Stimulated activated naive B cell treated with anti-CD40 and anti-IgM and Interleukin-4, amounts not matched to agents 10 μg/mL and 1 μg/mL and 100 μg/mL, for 72 hours (primary cell): ENCODE measurements at places on chromosomes 7 and 10.

GRCh38 chr7:98034081-98035035 is 44.4 kb upstream of the OCM2 start:
- H3K27me3 ChIP-seq, result peaks cover 12% of the 10 kb centered on the region
- no peak for DNase-seq
- H3K4me1 ChIP-seq, result no peaks in the 10 kb centered on the region
- H3K36me3 ChIP-seq, result no peaks in the 10 kb centered on the region
- no peak overlapping the region for H3K27ac ChIP-seq
- no peak overlapping the region for H3K4me3 ChIP-seq

DNA sequence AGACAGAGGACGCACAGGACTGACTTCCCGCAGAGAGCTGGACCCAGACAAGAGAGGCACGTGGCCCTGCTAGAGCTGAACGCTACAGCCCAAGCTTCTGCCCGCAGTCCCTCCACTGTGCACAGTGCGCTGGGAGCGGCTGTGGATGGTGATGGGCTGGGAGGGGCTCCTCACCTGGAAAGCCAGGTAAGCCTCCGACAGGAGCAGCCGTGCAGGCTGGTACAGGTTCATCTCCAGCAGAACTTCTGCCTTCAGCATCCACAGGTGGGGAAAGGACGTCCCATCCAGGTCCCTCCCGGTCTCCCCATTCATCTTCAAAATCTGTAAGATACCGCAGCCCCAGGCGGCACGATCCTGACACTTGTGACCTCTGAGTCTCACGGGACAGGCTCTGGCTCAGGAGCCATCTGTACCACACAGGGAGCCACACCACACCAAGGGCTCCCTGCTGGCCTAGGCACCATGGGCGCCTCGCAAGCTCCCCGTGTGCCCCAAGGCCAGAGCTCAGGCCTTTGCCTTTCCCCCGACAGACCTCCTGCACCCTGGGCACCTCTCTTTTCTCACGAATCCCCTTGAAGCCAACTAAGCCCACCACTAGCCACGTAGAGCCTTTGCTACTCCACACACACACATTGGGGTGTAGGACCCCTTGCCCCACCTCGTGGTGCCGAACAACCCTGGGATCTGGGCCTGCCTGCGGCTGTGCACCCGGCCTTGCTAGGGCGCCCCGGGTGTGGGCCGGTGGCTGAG is 76.3 kb downstream of the CFAP46 start:
- no peak for DNase-seq
- H3K4me3 ChIP-seq, result no peak overlapping the region
- H3K27me3 ChIP-seq, result peaks cover 67% of the 10 kb centered on the region
- H3K36me3 ChIP-seq, result no peaks in the 10 kb centered on the region
- no peak overlapping the region for H3K27ac ChIP-seq

- H3K4me1 ChIP-seq, result peaks cover 6% of the 10 kb centered on the region
- DNase-seq, result no peak
- H3K27me3 ChIP-seq, result no peaks in the 10 kb centered on the region
- H3K4me3 ChIP-seq, result no peak overlapping the region
Observed at GRCh38 chr10:71995887-71996575, 31.8 kb downstream of the CHST3 start.

DNA sequence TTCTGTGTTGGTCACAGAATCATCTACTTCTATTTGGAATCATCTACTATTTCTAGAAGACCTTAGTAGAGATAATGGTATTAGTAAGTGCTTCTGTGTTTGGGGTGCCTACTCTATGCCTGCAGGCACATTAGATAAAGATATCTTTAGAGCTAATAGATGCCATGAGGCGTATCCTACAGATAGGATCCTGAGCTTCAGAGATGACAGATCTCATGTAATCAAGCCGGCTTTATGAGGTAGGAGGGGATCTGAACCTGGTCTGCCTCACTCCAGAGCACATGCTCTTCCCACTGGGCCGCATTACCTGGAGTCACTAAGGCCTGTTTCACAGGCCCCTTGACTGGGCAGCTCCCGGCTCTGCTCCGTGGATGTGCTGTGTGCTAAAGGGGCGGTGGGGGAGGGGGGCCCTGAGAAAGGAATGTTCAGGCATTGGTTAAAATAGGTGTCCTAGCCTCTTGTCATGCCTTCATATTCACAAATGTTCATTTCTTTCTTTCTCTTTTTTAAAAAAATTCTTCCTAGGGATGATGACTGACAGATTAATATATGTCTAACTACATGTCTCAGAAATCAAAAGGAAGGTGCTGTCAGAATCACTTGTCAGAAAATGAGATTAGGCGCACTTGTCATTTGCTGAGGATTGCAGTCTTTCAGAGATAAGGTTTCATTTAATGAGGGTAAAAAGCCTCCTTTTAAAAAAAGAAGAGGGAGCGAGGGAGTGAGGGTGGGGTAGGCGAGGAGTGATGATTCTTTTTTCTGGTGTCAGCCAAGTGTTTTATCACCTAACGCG is 458.0 kb upstream of the GALNT17 start:
- no peak overlapping the region for H3K4me3 ChIP-seq
- no peaks in the 10 kb centered on the region for H3K4me1 ChIP-seq
- peaks cover 6% of the 10 kb centered on the region for H3K36me3 ChIP-seq
- no peak overlapping the region for H3K27ac ChIP-seq
- H3K27me3 ChIP-seq, result no peaks in the 10 kb centered on the region

DNA sequence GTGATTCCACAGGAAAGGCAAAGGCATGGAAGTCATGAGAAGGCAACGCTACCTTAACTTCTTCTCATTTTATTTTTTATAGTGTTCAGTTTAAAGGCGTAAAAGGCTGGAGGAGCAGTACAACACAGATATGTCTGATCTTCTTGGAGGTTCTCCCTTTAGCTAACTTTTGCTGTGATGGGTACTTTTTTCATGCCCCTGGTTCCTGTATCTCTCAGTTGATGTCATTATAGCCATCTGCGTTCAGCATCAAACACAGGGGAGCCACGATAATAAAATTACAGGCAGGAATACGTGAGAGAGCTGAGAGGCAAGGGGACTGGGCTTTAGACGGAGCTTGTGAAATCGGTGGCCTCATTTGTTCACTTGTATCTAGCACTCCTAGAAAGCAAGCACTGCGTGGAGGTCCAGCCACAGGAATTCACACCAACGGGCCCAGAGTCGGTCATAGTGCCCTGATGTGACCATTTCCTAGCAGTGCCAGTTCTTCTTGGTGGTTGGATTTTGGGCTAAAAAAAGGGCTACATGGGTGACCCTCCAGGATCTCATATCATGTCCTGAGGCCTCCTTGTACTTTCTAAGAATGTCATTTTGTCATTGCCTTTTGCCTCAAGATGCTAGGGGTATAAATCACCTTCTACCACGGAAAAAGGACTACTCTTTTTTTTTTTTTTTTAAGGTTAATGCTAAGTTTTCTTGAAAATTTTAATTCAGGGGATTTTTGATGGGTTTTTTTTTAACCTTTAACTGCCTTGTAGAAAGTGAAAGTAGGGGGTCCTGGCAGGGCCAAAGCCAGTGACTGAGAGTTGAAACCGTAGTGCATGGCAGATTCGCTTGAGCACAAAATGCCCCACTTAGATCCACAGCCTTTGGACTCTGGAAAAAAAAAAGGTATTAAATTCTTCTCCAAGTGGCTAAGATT is 191.5 kb downstream of the CELF2 start:
- DNase-seq, result peak; percentile 41
- H3K27ac ChIP-seq, result peak overlapping the region; percentile 94
- H3K27me3 ChIP-seq, result no peaks in the 10 kb centered on the region
- peaks cover 91% of the 10 kb centered on the region for H3K36me3 ChIP-seq
- peaks cover 100% of the 10 kb centered on the region for H3K4me1 ChIP-seq

DNA sequence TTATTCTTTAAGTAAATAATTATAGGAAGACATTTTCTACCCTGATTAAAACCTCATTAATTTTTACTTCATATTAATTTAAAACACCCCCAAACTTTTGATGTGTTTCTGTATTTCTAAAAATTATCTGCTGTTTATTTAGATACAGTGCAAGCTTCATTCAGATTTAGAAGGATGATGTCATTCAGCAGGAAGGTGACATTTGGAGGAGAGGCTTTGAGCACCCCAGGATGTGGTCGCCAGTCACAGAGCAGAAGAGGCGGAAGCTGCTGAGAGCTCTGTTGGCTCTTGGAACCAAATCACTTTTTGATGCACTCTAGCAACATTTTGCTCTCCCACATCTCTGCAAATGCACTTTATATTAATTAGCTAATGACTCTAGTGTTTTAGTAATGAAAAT is 233.9 kb upstream of the CACNA2D1 start:
- H3K27me3 ChIP-seq, result no peaks in the 10 kb centered on the region
- DNase-seq, result no peak
- H3K36me3 ChIP-seq, result no peaks in the 10 kb centered on the region

GRCh38 chr10:131584287-131584686 is 272.8 kb upstream of the TCERG1L start:
- no peaks in the 10 kb centered on the region for H3K36me3 ChIP-seq
- H3K27me3 ChIP-seq, result peaks cover 11% of the 10 kb centered on the region
- no peak overlapping the region for H3K4me3 ChIP-seq
- no peaks in the 10 kb centered on the region for H3K4me1 ChIP-seq

DNA sequence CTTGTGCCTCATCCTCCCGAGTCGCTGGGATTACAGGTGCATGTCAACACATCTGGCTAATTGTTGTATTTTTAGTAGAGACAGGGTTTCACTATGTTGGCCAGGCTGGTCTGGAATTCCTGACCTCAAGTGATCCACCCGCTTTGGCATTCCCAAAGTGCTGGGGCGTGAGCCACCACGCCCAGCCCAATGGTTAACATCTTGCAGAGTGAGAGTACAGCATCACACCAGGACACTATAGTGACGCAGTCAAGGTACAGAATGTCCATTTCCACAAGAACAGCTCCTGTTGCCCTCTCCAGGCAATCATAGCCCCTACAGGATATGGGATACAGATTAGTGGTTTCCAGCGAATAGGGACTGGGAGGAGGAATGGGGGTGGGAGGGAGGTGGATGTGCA is 34.0 kb downstream of the MYO1G start:
- H3K27ac ChIP-seq, result no peak overlapping the region
- no peaks in the 10 kb centered on the region for H3K4me1 ChIP-seq
- H3K27me3 ChIP-seq, result peaks cover 9% of the 10 kb centered on the region

- H3K4me3 ChIP-seq, result no peak overlapping the region
- H3K27ac ChIP-seq, result peak overlapping the region; percentile 62
- no peaks in the 10 kb centered on the region for H3K27me3 ChIP-seq
- peaks cover 12% of the 10 kb centered on the region for H3K4me1 ChIP-seq
Observed at GRCh38 chr7:2224491-2224928, 8.2 kb downstream of the MAD1L1 start.

- DNase-seq, result no peak
- H3K4me1 ChIP-seq, result peaks cover 26% of the 10 kb centered on the region
- no peak overlapping the region for H3K4me3 ChIP-seq
- H3K36me3 ChIP-seq, result peaks cover 6% of the 10 kb centered on the region
- H3K27ac ChIP-seq, result no peak overlapping the region
- no peaks in the 10 kb centered on the region for H3K27me3 ChIP-seq
Observed at GRCh38 chr7:75696263-75697037, 42.3 kb downstream of the HIP1 start.

GRCh38 chr7:71665716-71666115 is 533.8 kb downstream of the GALNT17 start:
- H3K4me3 ChIP-seq, result no peak overlapping the region
- H3K36me3 ChIP-seq, result no peaks in the 10 kb centered on the region

DNA sequence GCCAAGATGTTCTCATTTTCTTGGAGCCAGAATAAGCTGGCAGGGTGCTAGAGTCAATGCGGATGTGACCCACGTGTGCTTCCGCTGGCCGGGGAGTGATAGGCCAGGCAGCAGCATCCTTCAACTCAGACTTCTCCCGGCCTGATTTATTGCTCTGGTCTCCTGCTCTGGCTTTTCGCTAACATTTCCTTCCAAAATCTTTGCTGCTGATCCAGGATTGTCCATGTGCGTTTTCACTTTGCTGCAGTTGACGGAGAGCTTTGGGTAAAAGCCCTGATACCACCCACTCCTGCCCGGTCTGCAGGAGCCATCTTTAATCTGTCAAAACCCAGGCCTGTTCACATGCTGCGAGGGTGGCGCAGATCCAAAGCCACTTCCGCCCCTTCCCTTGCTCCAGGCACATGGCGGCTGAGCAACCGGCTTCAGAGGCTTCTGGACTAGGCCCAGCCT is 106.8 kb downstream of the CYP26A1 start:
- DNase-seq, result no peak
- no peak overlapping the region for H3K4me3 ChIP-seq
- H3K27me3 ChIP-seq, result peaks cover 6% of the 10 kb centered on the region
- H3K27ac ChIP-seq, result no peak overlapping the region
- H3K4me1 ChIP-seq, result no peaks in the 10 kb centered on the region
- no peaks in the 10 kb centered on the region for H3K36me3 ChIP-seq

DNA sequence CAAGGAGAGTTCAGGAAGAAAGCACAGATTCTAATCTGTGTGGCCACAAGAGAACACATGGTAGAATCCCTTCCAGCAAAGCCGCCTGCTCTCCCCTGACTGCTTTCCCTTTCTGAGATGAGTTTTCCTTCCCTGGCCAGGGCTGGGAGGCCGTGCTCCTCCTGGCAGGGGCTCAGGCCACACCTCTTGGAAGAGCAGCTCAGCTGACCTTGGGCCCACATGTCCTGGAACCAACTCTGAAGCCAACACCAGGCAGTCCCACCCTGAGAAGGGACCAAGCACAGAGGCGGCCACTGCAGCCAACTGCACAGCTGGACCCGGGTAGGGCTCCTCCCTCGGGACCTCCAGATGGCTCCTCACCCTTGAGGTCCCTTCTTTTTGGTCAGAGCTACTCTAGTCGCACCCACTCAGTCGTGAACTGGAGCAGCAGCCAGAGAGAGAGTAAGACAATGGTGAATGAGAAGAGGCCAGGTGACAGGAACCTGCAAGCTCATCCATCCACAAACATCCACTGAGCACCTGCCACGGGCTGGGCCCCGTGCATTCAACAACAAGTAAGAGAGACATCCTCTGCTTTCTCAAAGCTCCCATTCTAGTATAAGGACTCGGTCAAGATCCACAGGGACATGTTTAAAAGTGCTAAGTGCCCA is 40.3 kb downstream of the FAM53B start:
- no peak overlapping the region for H3K4me3 ChIP-seq
- H3K27me3 ChIP-seq, result no peaks in the 10 kb centered on the region
- no peak for DNase-seq
- peaks cover 64% of the 10 kb centered on the region for H3K36me3 ChIP-seq
- H3K4me1 ChIP-seq, result peaks cover 99% of the 10 kb centered on the region

DNA sequence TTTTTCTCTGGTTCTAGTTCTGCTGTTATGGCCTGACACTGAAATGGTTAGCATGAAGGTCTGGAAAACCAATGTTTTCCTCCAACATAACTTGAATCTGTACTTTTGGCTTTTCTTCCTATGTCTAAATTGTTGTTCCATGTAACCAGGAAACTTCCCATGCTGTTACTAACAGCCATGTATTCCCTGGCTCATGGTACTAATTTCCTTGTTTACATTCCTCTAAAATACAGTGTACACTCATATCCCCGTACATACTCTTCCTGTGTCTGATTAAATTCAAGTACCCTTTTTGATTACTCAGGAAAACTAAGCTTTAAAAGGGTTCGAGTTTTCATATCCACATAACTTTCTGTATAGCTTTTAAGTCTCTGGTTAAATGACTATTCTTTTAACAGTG is 12.3 kb upstream of the ACSM6 start:
- DNase-seq, result no peak
- H3K27me3 ChIP-seq, result no peaks in the 10 kb centered on the region
- peaks cover 4% of the 10 kb centered on the region for H3K36me3 ChIP-seq
- no peak overlapping the region for H3K4me3 ChIP-seq

DNA sequence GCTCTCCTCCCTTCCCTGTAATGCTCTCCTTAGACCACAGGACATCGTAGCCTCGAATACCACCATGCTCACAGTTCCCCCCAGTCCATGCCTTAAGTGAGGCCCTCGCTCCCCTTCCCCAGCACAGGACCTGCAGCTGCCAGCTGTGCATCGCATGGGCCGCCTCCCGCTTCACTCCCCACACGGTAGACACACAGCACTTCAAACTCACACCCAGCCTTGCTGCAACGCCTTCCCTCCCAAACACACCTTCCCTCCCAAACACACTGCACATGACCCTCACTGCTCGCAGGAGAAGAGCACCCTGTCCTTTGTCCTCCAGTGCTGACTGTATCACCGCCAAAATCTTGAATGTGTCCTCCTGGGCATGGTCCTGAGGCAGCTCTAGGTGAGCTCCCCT is 42.6 kb downstream of the COBL start:
- H3K36me3 ChIP-seq, result no peaks in the 10 kb centered on the region
- H3K4me1 ChIP-seq, result no peaks in the 10 kb centered on the region
